ENCODE measurements at places on chromosomes 3 and 15.

DNA sequence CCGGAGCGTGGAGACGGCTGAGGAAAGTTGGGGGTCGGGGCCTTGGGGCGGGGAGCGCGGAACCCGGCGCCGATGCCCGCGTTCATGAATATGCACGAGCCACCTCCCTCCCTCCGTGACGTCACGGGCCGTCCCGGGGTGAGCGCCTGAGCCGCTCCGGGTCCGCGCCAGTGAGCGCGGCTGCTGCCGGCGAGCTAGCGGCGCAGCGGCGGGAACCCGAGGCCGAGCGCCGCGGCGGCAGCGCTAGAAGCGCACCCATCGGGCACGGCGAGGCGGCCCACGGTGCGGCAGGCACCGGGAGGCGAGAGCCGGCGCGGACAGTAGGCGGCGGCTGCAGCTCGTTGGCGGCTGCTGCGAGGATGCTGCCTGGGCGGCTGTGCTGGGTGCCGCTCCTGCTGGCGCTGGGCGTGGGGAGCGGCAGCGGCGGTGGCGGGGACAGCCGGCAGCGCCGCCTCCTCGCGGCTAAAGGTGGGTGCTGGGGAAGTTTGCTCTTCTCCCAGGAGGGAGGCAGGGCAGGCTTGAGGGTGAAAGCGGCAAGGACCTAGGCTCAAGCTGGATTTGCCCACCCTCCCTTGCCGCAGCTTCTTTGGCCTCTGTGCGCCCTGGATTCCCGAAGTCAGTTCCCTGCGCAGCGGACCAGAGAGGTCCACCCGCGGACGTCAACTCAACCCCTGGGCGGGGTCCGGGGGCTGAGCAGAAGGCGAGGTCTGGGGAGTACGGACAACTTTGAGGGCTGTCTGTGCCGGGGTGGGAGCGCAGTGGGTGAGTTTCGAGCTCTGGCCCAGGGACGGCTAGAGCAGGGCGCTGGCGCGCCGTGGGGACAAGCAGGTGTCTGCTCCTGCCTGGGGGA is at the start of gene CLSTN2:
Gene CLSTN2, plus strand, starts transcription at position 170 of the 850 bp plus-strand sequence.
- no peak for DNase-seq

- no peak for DNase-seq
Measured at GRCh38 chr3:126439968-126440708, 35.6 kb downstream of the ZXDC start.

- no peak for DNase-seq
Measured at GRCh38 chr15:81498294-81498693, 124.3 kb upstream of the TMC3 start.

DNA sequence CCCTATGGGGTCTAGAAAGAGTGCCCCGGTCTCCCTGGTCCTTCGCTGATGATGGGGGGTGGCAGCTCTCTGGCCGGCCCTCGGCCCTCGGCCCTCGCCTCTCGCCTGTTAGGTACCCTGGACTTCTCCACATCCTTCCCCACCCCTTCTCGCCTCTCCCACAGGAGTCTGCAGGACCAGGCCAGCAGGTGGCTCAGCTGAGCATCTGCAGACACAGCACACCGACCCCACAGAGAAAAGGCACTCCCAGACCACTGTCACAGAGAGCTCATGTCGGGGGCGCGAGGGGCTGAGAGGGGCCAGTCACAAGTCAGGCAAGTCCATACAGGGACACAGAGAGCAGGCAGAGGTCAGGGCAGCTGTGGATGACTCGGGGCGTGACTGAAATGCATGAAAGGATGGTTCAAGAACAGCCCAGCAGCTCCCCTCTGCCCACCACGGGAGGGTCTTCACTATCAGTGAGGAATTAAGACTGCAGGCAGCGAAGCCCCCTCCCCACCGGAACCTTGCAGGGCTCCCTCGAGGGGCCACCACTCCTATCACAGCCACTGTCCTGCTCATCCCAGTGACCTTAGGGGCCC is 181.7 kb upstream of the NSMCE3 start:
- DNase-seq = no peak

- no peak for DNase-seq
Measured at GRCh38 chr3:83321891-83322290, 1560.4 kb upstream of the GBE1 start.

DNA sequence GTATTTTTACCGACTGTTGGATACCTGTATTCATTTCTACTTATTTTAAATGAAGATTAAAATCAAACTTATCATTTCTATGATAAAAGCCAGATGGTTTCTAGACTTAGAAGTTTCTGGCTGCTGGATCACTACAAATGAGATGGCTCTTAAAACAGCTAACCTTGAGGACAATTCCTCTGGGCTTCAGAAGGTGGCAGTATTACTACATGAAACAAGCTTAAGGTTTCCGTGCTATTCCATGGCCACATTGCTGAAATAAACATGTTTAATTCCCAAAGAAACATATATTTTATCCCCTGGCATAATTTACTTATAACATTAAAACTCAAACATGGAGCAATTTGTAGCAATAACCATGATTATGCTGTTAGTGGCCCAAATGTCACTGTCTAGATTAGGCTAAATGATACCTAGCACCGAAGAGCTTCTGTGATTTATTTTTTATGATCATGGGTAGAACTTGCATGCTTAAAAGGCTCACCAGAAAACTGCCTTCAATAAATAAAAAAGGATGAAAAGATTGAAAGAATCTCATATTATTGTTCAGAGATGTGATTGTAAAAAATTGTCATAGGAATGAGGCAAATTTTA is 204.0 kb upstream of the NANOGP8 start:
- DNase-seq = no peak

DNA sequence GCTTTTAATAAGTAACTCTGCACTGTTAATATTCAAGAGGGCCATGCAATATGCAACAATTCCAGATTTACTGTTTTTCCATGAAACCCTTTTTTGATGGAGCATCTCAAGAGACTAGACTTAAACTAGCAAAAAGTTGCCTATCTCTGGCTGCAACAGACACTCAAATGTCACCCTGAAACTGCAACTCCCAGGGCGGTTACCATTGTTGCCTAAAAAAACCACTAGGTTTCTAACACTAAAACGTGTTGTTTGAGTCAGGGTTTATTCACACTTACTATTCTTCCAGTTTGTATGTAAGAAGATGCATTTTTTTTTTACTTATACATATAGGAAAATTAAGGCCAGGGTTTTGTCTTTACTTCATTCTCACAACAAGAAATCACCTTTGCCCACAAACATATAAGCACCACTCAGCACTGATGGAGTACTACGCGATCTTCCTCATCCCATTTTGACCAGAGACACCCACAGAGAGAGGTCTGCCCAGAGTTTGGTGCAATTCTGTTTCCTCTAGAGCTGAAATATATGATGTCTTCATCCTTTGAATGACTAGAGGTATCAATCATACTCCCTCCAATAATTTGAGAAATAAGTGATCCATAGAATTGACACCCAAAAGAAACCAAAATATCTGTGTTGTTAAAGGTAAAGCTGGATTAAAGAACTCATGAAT is 124.0 kb upstream of the SNTN start:
- DNase-seq = no peak

- no peak for DNase-seq
Measured at GRCh38 chr15:90869601-90870353, 1.4 kb downstream of the FURIN start.

DNA sequence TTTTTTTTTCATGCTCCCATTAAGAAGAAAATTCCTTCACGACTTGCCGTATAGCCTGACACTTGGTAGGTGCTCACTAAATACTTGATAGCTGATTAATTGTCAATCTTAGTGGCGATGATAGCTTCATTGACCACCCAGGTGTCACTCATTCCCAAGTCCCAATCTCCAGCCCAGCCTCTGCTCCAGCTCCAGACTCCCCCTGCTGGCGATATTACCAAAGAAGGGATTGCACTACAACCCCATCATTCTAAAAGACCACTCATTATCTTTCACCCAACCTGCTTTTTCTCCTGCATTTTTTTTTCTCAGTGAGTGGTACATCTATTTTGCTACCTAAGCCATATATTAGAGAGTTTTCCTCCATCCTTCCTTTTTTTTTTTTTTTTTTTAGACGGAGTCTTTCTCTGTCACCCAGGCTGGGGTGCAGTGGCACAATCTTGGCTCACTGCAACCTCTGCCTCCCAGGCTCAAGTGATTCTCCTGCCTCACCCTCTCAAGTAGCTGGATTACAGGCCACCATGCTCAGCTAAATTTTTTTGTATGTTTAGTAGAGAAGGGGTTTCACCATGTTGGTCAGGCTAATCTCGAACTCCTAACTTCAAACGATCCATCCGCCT is 19.5 kb upstream of the COMMD2 start:
- DNase-seq = no peak

DNA sequence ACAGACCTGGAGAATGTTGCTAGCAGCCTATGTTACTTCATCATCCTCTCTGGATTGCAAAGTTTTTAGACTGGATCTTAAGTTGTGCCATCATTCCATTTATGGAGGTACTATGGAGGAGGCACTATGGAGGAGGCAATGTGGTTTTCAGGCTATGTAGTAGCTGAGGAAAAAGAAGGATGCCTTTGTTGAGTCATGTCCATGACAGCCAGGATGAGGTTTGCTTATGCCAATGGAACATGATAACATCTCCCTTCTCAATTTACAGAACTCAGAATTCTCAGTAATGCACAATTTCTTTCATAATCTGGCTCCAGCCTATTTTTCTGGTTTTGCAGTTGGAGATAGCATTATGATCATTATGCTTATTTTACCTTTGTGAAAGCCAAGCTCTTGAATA is 65.9 kb upstream of the TMEM108 start:
- DNase-seq = no peak

DNA sequence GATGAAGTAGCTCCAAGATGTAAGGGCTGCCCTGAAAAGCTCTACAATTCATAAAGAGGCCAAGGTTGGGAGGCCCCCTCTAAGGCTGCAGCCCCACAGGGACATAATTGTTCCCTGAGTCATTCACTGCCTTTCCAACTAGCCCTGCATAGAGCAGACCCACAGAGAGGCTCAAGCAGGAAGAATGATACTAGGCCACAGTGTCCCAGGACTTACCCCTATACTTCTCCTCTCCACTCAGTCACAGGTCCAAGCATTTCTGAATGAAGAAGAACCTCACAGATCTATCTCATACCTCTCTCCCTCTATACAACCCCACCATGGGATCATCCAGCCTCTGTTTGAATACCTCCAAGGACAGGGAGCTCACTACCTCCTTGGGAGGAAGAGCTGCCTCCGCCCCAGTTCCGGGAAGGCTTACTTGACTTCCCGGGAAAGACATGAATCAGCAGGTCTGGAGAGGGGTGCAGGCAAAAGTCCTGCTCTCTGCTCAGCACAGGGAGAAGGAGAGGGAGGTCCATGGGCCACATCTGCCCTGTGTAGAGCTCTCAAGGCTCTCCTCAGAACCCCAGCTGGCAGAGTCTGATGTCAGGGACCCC is 6.9 kb upstream of the SKIC8 start:
- no peak for DNase-seq

DNA sequence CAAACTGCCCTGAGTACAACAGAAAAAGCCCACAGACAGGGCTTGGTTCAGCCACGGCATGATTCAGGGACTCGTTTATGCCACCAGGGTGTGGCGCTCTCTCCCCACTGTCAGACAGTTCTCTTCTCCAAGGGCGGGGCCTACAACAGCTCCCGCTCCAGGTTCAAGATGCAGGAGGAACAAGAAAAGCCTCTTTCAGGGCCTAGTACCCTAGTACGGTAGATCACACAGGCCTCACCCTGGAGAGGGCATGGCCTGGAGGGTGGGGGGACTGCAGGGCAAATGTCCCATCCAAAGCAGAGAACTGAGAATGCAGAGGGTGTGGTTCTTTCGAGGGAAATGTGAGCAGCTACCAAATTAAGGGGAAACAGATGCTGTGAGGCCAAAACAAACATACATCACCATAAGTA is 12.0 kb downstream of the MESD start:
- no peak for DNase-seq

GRCh38 chr3:111901637-111902036 is 42.6 kb downstream of the PHLDB2 start:
- no peak for DNase-seq

GRCh38 chr3:148214705-148215104 is 483.0 kb upstream of the AGTR1 start:
- no peak for DNase-seq
